Activated B cell treated with CpG ODN at 0.5 μM for 24 hours (primary cell): ENCODE measurements at places on chromosomes 3 and 15.

- no peak overlapping the region for H3K4me3 ChIP-seq
- no peaks in the 10 kb centered on the region for H3K36me3 ChIP-seq
- H3K27ac ChIP-seq: no peak overlapping the region
- H3K4me1 ChIP-seq: no peaks in the 10 kb centered on the region
- H3K27me3 ChIP-seq: peaks cover 3% of the 10 kb centered on the region
- DNase-seq: no peak
Observed at GRCh38 chr3:158925021-158925420, 123.2 kb downstream of the MFSD1 start.

GRCh38 chr3:178127221-178127620 lies 409.0 kb upstream of the KCNMB2 start:
- no peak for DNase-seq
- H3K36me3 ChIP-seq: no peaks in the 10 kb centered on the region
- H3K27me3 ChIP-seq: no peaks in the 10 kb centered on the region
- no peak overlapping the region for H3K4me3 ChIP-seq
- H3K27ac ChIP-seq: no peak overlapping the region

DNA sequence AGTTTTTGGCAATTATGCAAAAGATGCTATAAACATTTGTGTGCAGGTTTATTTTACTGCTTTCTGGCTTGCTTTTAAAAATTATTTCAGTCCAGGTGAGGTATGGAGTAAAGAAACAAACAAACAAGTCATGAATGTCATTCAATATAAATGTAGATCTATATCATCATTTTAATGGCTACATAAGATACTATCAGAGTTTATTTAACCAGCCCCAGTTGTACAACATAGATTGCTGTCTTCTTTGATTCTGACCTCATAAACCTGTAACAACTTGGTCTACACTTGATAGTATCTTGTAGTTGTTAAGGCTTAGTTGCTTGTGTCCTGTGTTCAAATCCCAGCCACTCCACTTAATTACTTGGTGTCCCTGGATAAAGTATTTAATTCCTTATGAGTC lies 46.0 kb upstream of the RNU6-1 start:
- H3K4me3 ChIP-seq: no peak overlapping the region
- no peak for DNase-seq
- no peak overlapping the region for H3K27ac ChIP-seq

DNA sequence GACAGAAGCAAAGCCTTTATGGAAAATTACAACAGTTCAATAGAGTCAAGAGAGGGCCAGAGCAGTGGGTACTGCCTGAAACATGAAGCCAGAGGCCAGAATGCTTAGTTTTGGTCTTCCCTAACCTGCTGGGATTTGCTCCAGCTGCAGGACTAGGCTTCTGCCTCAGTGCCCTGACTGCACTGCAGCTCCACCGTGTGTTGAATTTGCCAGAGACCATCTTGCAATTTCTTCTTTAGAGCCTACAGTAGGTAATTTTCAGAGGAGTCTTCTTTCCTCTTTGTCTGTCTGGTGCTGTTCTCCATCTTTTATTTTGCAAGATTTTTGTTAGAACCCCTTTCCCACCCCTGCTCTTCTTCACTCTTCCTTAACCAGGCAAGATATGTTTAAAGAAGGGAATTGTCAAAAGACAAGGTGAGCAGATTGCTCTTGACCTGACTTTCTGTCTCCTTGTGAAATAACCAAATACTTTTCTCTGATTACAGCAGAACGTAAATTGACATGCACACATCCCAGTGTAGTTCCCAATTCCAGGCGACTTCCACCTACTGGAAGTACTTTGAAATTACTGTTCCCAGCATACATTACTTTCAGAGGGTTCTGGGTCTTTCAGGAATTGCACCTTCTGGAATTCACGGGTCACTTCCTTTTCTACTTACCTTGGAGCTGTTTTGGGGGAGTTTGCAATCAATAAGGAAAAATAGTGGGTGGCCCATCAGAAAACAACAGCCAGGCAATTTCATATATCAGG lies 161.2 kb downstream of the MINAR1 start:
- no peak overlapping the region for H3K27ac ChIP-seq
- H3K27me3 ChIP-seq: peaks cover 15% of the 10 kb centered on the region
- no peak overlapping the region for H3K4me3 ChIP-seq

DNA sequence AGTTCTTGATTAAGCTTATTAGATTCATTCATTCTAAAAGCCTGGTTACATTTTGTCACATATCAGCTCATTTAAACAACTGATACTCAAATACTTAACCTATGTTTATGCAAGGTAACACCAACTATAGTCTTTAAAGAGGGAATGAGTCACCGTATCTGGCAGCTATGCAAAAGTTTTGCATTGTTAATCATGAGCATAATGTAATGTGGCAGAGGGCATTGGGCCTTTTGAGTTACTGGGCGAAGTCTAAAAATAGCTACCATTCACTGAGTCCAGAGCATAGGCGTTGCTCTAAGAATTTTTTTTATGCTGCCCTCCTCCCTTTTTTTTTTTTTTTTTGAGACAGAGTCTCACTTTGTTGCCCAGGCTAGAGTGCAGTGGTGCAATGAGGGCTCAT lies 277.7 kb upstream of the ZNF717 start:
- H3K4me3 ChIP-seq: no peak overlapping the region
- no peak overlapping the region for H3K27ac ChIP-seq
- DNase-seq: no peak
- no peaks in the 10 kb centered on the region for H3K36me3 ChIP-seq

GRCh38 chr15:25846377-25846776 lies 16.8 kb downstream of the ATP10A start:
- H3K27ac ChIP-seq: no peak overlapping the region
- peaks cover 16% of the 10 kb centered on the region for H3K27me3 ChIP-seq
- no peak overlapping the region for H3K4me3 ChIP-seq

- H3K27me3 ChIP-seq: peaks cover 4% of the 10 kb centered on the region
- no peak for DNase-seq
- H3K27ac ChIP-seq: no peak overlapping the region
- no peak overlapping the region for H3K4me3 ChIP-seq
Observed at GRCh38 chr15:70422342-70422741, 324.6 kb upstream of the TLE3 start.

DNA sequence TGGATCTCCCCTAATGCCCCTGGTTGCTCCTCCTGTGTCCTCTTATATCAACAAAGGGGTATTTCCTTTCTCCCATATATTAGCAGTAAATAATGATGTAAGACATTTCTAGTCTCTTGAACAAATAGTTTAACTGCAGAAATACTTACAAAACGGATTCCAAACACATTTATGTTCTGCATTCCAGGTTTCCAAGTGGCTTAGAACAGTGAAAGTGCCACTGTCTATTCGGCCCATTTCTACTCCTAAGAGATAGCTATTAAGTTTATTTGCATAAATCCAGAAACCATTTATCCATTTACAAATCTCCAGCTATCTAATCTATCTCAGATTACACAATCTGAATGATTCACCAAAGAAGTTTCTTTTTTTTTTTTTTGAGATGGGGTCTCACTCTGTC lies 55.8 kb upstream of the FRMD4B start:
- H3K36me3 ChIP-seq: no peaks in the 10 kb centered on the region
- no peak for DNase-seq
- H3K27ac ChIP-seq: no peak overlapping the region
- H3K27me3 ChIP-seq: no peaks in the 10 kb centered on the region
- H3K4me1 ChIP-seq: peaks cover 2% of the 10 kb centered on the region
- no peak overlapping the region for H3K4me3 ChIP-seq

DNA sequence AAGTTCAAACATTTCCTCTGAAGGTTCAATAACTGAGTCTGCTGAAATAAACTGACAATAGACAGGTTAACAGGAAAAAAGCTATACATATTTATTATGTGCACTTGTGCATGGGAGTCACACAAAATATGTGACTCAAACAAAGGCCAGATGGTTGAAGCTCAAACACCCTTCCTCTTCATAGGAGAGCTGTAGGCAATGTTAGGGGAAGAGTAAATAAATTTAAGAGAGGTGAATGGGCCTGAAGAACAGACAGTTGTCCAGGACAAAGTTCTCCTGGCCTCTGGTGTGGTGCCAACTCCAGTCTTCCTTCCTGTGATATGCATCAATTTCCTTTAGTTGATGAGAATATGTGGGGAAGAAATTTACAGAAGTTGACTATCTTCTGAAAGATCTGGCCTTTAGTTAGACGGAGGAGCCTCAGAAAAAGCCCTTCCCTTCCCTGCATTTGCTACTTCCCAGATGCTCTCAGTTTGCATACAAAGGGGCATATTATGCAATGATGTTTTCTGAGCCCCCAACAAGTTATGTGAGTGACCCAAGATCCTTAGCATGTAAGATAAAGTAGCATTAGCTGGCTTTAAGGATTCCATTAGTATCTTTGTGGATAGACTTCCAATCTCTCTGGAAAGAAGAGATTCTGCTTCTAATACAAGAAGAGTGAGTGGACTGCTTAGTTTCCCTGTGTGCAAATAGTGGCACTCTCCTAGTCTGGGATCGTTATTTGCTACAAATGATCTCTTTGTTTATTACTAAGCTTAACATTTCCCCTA lies 96.4 kb upstream of the IGSF10 start:
- no peaks in the 10 kb centered on the region for H3K4me1 ChIP-seq
- no peak overlapping the region for H3K27ac ChIP-seq
- H3K4me3 ChIP-seq: no peak overlapping the region
- no peaks in the 10 kb centered on the region for H3K27me3 ChIP-seq
- no peaks in the 10 kb centered on the region for H3K36me3 ChIP-seq

- no peak for DNase-seq
- peaks cover 21% of the 10 kb centered on the region for H3K4me1 ChIP-seq
- H3K4me3 ChIP-seq: no peak overlapping the region
- no peaks in the 10 kb centered on the region for H3K36me3 ChIP-seq
- no peaks in the 10 kb centered on the region for H3K27me3 ChIP-seq
Observed at GRCh38 chr3:57999417-58000115, 8.7 kb upstream of the FLNB start.

- H3K4me1 ChIP-seq: peaks cover 78% of the 10 kb centered on the region
- peak overlapping the region; percentile 76 for H3K27ac ChIP-seq
- no peak overlapping the region for H3K4me3 ChIP-seq
- DNase-seq: no peak
- H3K36me3 ChIP-seq: peaks cover 5% of the 10 kb centered on the region
- H3K27me3 ChIP-seq: no peaks in the 10 kb centered on the region
Observed at GRCh38 chr15:73985101-73985873, 6.8 kb downstream of the STOML1 start.
